ENCODE measurements at places on chromosomes 6 and 20.

GRCh38 chr20:50085481-50086365, 27.2 kb downstream of the UBE2V1 start:
- DNase-seq, result peak; percentile 24

GRCh38 chr6:24927985-24928745, 7.6 kb downstream of the RIPOR2 start:
- DNase-seq, result no peak

DNA sequence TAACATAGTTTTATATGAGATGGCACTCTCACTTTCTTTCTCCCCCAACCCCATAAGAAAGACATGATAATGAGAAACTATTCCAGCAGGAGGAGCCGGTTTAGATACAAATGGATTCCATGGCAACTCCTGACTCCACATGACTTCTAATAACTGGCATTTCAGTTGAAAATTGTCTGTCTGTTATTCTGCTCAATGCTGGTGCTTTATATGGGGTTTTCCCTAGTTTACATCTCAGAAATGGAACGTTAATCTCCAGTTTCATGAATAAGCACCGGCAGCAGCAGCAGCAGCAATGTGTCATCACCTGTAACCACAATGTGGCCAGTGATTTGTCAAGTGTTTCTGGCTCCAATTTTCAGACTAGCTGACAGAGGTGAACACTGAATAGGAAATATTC, 8.0 kb upstream of the SIM1 start:
- no peak for DNase-seq

DNA sequence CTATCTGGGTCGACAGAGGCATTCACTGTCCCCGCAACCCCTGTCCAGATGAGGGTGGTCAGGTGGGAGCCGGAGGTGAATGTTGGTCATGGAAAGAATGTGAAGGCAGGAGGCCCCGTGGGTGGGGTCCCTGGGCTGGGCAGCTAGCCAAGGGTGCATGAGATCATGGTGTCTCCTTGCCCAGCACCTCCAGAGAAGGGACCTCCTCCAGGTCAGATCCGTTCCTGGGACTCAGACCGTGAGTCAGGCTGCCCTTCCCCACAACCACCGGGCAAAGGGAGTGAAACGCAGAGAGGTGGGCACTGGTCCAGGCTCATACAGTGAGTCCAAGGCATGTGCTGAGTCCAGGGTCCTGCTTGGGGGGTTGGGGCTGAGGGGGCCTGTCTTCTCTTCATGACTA, 3.5 kb downstream of the FOXS1 start:
- DNase-seq, result no peak

GRCh38 chr6:118551063-118552053, 3.3 kb downstream of the PLN start:
- DNase-seq, result peak; percentile 33

- DNase-seq, result peak; percentile 73
Measured at GRCh38 chr20:61682996-61683681, 382.5 kb downstream of the TAF4 start.

DNA sequence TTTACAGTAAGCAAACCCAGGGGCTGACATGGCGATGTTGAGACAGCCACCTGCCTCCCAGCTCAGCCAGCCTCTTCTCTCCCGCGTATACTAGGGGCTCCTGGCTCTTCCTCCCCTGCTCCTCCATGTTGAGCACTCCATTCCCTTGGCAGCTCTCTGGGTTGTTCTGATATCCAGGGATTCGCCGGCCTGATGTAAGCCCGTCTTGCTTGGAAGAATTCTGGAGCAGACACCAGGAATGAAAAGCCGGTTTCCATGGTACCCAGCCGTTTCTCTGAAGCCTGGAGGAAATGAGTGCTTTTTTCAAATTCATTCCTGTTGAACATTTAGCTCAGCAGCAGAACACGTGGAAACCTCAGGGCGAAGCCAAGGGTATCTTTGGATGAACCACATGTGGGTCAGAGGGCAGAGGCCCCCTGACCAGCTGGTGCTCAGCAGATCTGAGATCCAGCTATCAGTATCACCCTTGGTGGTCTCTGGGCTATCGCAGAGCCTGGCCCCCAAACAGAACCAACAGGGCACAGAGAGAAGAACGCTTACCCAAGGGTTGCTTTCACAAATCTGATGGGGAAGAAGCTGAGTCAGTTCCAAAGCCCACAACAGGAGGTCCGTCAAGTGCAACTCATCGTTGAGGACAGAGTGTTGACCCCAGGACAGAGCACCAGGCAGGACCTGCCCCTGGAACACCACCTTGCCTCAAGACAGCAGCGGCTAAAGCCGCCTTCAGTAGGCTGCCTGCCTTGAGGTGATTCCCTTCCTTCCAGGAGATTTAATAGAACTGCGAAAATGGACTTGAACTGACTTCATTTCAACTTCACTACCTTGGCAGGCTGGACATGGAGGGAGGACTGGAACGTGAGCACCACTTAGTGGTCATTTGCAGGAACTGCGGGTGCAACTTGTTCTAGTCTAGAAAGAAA, 96.1 kb upstream of the RIN2 start:
- DNase-seq, result peak; percentile 29

DNA sequence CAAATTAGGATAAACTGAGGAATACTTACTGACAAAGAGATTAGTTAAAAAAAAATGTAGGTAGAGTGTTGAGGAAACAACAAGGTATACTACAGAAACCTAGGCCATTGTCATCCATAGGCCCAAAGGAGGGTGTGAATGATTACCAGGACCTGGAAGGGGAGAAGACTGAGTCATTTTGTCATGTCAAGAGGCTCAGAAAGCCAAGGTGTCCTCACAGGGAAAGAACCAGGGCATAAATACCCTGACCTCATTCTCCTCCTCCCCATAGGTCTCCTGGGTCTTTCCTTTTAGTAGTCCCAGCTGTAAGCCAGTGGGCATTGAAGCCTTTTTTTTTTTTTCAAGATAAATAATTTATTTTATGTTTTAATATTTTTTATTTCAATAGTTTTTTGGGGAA, 582.1 kb upstream of the JAG1 start:
- no peak for DNase-seq

- no peak for DNase-seq
Measured at GRCh38 chr6:97123112-97123511, 159.9 kb downstream of the MMS22L start.

DNA sequence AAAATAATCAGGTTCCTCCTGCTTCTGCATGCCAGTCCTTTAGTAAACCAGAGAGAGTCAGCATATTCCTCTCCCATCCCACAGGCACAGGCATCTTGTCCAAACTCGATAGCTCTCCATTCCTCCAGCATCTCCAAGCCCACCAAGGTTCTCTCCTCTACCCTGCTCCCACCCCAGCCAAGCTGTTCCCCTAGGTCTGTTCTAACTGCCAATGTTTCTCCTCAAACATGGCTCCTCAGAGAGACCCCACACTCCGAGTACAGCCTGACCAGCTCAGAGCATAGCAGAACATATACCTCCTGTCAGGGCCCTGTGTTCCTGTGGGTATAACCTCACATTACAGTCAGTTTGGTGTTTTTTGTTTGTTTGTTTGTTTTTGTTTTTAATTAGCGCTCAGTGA, 177.8 kb downstream of the VEGFA start:
- no peak for DNase-seq

DNA sequence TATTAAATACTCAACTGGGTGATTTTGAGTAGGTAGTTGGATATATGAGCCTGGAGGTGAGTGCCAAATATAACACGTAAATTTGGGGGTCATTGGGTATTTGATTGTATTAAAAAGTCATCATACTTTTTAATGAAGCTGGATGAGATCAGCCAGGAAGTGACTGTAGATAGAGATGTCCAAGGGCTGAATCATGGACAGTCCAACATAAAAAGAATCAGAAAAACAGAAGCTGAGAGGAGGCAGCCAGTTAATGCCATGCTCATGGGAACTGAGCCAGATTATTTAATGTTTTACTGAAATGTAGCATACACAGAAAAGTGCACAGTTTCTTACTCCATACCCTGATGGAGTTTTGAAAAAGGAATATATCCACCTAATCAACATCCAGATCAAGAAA, 435.5 kb upstream of the PLCB4 start:
- DNase-seq, result no peak

DNA sequence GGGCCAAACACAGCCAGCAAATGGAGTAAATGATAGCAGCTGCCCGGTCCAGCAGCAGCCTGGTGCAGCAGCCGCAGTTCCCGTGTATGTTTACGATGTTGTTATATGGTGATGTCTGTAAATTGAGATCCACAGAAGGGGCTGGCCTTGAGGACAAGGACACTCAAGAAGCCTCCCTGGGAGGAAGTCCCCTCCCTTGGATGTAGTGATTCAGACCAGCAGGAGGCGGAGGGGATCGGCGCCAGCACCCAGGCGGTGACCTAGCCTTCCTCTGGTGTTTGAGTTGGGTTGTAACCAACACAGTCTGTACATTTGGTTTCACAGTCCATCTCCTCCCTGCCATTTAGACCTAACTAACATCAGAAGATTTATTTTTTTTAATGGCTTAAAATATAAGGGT, 187.8 kb downstream of the SYNDIG1 start:
- no peak for DNase-seq

GRCh38 chr6:101178748-101179147, 214.8 kb upstream of the GRIK2 start:
- no peak for DNase-seq

- peak; percentile 78 for DNase-seq
Measured at GRCh38 chr6:72649032-72649984, 27.4 kb downstream of the KCNQ5 start.

DNA sequence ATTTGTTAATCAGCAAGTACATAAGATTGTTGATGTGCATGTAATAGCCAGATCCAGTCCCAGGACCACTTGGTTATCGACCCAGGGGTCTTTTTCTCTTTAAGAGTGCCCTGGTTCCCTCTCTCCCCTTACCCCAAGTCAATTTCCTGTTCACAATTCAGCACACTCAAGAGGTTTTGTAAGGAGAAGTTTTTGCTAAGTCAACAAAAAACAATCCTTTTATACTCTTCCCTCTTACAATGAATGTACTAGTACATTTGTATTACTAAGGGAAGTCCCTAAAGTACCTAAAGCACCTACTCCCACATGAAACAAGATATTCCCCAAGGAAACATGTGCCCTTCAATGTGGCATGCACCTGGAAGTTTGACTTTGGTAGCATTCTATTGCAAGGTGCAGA, 1.6 kb upstream of the NT5DC1 start:
- no peak for DNase-seq

- no peak for DNase-seq
Measured at GRCh38 chr6:129777371-129777770, 67.4 kb upstream of the ARHGAP18 start.

DNA sequence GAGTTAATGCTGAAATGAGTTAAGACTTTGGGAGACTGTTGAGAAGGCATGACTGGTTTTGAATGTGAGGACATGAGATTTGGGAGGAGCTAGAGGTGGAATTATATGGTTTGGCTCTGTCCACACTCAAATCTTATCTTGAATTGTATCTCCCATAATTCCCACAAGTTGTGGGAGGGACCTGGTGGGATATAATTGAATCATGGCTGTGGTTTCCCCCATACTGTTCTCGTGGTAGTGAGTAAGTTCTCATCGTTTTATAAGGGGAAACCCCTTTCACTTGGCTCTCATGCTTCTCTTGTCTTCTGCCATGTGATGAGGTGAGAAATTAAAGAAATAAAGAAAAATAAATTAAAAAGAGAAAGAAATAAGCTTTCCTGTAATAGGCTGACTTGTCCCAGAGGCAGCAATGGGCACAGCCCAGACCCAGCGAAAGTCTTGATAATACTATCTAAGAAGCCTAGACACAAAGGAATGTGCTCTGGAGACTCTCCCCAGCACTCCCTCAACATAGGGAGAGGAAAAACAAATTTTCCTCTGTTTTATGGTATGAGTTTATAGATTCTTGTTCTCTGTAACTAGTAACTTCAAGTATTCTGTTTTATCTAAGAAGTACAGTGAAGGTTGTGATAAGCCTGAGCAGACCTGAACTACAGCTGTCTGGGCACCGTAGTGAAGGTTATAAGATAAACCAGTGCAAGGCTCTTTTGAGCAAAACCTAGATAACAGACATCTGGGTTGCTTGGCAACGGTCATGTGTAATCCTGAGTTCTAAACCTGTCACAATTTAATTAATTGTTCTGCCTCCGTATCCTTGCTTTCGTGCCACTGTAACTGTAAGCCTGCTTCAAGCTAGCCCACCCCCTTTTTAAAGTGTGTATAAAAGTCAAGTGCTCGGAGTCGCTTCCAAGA, 88.9 kb upstream of the ECI2 start:
- DNase-seq, result no peak

GRCh38 chr6:13351271-13351670, 22.9 kb upstream of the TBC1D7 start:
- DNase-seq, result no peak

DNA sequence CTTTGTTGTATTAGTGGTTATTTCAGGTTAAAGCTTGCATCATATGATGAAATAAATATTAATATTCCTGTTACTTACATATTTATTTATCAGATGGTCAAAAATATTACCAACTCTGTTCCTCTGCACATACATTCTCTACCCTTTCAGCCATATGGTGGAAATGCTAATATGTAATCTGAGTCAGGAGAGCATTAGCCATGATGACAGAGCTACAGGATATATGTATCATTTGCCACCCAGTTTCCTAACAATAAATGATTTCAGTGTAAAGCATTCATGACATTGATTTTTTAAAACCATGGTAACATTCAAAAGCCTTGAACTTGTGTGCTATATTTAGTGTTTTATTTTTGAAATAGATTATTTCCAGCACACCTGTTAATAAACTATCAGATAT, 16.6 kb downstream of the POPDC3 start:
- no peak for DNase-seq

GRCh38 chr6:116446399-116446798, 14.8 kb upstream of the CALHM6 start:
- no peak for DNase-seq

DNA sequence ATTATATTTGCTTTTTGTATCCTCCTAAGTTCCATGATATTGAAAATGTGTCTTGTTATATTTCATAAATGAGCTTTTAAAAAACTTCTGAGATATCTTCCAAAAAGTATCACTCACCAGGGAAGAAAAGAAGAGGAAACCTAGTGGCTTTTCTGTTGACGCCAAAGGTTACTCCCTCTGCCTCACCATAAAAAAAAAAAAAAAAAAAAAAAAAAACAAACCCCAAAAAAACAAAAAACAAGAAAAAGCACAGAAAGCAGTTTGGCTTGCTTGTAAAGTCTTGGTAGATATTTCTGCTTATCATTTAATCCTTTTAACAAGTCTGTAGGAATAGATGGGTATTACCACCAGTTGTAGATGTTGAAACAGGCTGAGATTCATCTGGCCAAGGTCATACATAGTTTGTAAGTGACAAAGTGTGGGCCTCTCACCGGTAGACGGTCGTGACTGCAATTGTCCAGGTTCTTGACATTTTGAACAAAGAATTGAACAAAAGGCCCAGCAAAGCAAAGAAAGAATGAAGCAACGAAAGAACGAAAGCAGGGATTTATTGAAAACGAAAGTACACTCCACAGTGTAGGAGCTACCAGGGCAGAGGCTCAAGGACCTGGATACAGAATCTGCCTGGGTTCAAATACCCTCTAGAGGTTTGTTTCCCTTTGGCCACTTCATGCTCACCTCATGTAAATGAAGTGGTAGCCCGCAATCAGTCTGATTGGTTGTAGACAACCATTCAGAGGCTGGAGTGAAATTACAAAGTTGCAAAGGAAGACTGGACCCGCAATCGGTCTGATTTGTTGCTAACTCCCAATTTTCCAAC, 11.6 kb upstream of the ELOVL5 start:
- no peak for DNase-seq

GRCh38 chr6:48084201-48084600, 26.8 kb downstream of the PTCHD4 start:
- DNase-seq, result no peak
